GM12865 (cell line): ENCODE measurements at places on chromosomes 16 and 17.

DNA sequence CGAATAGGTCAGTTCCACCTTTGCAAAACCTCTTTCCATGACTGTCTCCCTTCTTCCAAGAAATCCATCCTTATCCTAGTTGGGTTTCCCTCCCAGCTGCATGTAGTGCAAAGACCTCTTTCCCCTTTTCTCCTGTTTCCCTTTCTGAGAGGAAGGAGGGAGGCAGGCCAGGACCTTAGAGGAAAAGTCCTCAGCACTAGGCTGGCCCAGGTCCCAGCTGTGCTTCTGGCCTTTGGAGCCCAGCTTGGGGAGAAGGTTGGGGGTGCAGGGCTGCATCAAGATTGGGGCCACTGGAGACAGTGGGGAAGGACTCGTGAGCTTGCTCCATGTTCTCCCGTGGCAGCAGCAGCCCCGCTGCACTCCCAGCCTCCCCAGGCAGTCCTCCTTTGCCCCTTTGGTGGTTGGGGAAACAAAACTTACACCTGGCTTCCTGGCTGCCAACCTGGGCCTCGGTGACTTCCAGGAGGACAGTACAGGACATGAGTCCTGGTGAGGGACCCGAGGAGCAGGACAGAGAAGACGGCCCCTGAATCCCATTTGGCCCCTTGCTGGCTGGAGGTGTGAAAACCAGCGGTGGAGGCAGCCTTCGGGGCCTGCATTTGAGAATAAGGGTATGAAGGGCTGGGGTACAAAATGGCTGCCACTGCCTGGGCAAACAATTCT lies 481 bp downstream of the HEXIM2 start:
- DNase-seq, result no peak

DNA sequence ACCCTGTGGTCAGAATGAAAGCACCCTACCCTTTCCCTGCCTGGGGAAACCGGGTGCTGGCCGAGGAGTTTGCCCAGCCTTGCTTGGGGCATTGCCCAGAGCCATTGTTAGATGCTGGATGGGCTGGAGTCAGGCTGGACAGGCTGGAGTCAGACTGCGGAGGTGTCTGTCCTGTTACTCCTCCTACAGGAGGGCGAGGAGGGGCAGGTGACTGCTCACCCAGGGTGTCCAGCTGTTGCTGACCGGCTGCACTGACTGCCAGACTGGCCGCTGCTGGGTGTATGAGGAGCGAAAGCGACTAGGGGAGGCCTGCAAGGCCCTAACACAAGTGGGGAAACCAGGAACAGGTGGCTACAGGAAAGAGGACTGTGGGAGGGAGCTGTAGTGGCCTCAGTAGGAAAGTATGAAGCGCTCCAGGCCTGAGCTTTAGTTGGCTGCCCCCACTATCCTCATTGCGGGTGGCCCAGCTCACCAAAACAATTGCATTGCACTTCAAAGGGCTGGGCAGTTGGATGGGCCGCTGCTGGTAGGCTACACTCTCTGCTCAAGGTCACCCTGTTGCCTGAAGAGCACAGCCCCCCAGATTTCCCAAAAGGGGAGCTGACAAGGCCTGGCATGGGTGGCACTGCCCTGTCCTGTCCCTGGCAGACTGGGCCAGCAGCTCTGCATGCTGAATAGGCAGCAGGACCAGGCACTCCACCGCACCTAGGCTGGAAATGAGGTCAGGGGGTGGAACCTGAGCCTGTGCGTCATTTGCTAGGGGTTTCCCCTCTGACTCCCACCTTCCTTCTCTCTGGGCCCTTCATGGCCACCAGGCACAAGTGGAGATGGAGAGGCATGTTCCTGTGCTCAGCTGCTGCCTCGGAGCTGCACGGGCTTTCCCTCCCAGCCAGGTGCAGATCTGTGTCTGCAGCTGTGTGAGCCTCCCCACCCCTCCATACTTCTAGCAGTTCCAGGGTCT lies 18.4 kb downstream of the LDHD start:
- DNase-seq, result no peak

DNA sequence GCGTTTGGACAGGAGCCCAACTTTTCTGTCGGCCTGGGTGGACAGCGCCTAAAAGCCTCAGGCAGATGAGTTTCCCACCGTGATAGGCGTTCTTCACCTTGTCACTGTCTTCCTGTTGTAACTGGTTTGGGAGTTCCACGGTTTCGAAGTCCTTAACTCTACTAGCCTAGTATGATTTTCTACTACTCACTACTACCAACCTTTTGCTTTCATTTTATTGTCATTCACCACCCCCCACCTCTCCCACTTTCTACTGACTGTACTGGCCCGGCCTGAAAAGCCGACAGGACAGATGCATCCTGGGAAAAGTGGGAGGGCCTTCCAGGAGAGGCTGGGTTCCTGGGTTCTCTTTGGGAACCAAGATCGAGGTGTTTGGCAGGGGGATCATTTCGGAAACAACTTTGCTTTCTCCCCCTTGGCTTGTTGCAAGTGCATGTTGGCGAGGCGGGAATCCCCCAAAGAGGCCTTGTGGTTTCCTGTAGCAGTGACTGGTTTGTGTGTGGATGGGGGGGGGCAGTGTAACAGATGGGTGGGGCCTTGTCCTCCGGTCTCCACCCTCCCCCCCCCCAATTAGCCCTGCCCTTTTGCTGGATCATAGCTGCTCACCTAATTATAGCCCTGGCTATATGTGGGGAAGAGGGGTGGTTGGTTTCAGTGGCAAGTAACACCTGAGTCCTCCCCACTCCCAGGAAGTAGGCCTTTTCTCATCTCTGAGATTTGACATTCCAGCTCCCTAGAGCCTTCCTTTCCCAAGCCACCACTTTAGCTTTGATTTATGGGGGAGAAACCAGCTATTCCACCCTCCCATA lies 1.4 kb downstream of the EIF5A start:
- peak; percentile 95 for DNase-seq

- DNase-seq, result no peak
Observed at GRCh38 chr17:60717814-60718213, 40.2 kb downstream of the BCAS3 start.

DNA sequence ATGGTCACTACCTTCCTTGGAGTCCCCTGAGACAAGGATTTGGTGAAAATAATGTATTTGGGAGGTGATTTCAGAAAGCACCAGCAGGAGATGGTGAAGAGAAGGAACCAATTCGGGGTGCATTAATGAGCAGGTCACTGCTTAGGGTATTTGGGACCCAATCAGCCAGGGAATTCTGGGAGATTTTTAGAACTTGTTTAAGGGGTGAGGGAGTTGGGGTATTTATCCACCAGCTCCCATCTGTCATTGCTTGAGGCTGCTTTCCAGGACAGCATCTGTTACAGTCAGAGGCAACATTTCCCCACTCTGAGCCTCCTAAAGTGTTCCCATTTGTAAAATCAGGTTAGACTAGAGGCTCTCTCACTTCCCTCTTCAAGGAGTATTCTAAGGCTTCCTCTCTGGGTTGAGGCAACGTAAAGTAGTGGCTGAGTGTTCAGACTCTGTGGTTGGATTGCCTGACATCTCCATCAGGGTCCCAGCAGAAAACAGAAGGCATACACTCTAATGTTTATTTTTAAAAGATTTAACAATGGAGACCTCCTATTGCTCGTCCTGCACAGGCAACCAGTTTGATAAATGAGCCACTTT lies 60.9 kb downstream of the CLEC19A start:
- DNase-seq, result no peak

- DNase-seq, result no peak
Observed at GRCh38 chr16:83781-84615, 6.0 kb downstream of the MPG start.

DNA sequence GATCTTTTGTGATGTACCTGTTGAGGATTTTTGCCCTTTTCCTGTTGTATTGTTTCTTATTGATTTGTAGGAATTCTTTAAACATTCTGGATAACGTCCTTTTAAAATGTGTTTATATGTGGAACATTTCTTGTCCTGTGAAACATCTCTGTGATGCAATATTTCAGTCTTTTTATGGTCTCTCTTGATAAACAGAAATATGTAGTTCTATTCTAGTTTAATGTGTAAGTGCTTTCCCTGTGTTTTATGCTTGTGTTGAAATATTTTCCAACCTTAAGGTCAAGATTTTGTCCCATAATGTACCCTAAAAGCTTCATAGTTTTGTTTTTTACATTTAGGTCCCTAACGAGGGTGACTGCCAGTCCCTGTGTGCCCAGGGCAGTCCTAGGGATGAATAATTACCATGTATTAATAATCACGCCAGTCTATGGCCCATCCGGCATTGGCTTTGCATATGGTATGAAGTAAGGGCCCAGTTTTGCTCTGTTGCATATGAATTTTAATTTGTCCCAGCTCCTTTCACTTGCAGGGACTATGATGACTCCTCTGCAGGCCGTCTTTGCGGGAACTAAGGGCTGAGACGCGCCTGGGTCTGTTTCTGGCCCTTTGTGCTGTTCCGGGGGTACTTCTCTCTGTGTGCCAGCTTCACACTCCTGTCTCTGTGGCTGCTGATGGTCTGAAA lies 44.2 kb downstream of the RPTOR start:
- DNase-seq, result no peak

DNA sequence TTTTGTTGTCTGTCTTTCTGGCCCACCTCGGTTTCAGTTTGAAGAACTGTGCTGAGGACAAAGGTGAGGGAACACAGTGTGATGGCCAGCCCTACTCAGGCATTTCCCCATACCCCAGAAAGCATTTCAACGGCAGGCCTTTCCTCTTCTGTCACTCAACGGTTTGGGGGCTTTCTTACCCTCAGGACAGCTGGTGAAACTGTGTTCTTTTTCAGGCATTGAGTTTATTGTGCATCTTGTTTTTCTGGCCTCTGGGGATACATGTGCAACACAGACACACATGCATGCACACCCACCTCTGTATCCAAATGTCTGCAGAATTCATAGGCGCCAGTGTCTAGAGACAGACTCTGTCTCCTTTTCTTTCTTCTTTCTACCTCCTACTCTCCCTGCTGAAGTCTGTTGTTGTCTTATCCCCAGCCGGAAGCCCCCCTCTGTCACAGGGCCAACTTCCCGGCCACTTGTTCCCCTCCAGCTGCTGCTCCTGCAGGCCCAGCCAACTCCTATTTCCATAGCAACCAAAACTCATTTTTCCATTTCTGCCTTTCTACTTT lies 17.0 kb downstream of the CHD9 start:
- peak; percentile 76 for DNase-seq

DNA sequence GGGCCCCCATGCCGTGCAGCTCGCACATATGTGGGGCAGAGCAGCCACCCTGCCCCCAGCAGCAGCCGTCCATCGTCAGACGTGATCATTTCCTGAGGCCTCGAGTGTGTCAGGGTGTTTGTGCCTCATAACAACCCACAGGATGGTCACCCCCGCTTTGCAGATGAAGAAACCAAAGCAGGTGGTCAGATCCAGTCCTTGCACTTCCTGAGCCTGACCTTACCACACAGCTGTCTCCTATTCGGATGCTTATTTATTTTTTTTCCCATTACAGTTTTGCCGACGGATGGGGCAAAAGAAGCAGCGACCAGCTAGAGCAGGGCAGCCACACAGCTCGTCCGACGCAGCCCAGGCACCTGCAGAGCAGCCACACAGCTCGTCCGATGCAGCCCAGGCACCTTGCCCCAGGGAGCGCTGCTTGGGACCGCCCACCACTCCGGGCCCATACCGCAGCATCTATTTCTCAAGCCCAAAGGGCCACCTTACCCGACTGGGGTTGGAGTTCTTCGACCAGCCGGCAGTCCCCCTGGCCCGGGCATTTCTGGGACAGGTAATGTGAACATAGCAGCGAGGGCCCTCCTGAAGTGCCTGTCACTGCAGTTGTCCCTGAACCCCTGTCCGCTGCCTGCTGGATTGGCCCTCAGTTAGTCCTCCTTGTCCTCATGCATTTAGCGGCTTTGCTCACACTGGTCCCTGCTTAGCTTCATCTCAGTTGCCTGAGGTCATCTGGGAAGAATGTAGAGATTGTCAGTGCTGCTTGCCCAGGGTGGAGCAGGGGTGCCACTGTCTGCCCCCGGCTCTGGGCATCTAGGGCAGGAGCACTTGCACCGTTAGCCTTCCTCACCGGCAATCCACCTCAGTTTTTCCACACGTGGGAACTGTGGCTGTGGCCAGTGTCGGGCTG lies 1.4 kb downstream of the MPG start:
- peak; percentile 30 for DNase-seq

- DNase-seq, result no peak
Observed at GRCh38 chr17:2034157-2034556, 4.2 kb downstream of the DPH1 start.

GRCh38 chr16:71723537-71724319 lies 773 bp downstream of the PHLPP2 start:
- peak; percentile 82 for DNase-seq

DNA sequence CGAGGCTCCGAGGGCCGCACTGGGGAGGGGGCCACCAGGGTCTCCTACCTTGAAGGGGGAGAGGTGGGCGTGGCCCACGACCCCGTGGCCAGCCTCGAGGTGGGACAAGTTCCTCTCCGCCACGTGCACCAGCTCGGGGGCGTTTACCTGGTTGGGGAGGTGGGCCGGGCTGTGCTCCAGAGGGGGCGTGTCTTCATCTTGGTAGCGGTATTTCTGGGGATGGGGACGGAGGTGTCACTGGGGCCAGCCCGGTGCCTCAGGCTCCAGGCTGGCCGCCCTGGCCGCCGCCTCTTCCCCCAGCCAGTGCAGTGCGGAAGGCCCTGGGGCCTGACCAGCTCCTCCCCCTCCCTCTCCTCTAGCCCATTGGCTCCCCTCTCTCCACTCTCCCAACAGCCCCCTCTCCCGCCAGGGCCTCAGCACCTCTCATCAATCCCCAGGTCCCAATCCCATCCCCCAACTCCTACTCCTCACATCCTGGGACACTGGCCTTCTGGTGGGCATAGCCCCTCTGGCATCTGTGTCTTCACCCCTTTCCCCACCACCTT lies 11.5 kb downstream of the DLG4 start:
- no peak for DNase-seq

- DNase-seq, result no peak
Observed at GRCh38 chr17:82979718-82980117, 99.7 kb upstream of the METRNL start.

- DNase-seq, result no peak
Observed at GRCh38 chr17:48330421-48330820, 99.6 kb downstream of the SKAP1 start.

- no peak for DNase-seq
Observed at GRCh38 chr16:28241924-28242323, 30.2 kb upstream of the XPO6 start.

GRCh38 chr16:49904348-49905062 lies 48.6 kb upstream of the ZNF423 start:
- no peak for DNase-seq

DNA sequence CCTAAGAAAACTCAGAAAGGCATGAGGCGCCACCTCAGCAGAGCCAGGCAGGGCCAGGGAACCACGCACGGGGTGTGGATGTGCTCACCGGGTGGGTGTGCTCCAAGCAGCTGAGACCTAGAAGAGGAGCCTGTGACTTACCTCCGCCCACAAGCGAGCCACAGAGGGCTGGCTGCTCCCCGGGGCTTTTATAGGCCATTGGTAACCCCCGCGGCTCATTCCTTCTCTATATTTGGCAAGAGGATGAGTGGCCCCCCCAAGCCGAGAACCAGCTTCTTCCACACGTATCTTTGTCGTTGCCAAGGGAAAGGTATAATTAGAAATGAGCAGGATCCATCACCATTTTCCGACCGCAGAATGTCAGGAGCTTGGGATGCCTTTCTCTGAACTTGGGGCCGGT lies at the start of gene MYH3:
Gene MYH3, minus strand, starts transcription at position 162 of the 400 bp plus-strand sequence. CDS start 2,245 bp downstream, outside the sequence.
- no peak for DNase-seq

GRCh38 chr16:1126044-1126443 lies 26.9 kb upstream of the CACNA1H start:
- DNase-seq, result no peak
